GOT3 (cell line): ENCODE measurements at places on chromosomes 16 and 17.

DNA sequence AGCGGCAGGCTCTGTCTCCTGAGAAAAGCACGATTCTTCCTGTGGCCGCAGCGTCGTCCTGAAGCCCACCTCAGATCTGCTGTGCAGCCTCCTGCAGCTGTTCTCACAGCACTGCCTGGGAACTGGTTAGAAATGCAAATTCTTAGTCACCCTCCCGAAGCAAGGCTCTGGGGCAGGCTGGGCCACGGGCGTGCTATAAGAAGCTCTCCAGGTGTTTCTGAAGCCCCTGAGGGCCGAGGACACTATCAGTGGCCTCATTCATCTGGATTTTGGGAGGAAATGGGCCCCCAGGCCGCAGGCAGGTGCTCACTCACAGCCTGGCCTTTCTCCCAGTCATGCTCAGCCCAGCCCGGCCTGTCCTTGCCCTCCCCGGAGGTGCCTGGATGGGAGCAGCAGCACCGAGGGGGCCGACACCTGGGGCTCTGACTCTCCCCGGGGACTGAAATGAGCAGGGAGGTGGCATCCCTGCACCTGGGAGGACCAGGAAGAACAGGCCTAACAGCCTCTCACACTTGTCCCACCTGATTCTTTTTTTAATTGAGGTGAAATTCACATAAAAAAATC is 10.4 kb upstream of the NLRC3 start:
- no peak for DNase-seq

DNA sequence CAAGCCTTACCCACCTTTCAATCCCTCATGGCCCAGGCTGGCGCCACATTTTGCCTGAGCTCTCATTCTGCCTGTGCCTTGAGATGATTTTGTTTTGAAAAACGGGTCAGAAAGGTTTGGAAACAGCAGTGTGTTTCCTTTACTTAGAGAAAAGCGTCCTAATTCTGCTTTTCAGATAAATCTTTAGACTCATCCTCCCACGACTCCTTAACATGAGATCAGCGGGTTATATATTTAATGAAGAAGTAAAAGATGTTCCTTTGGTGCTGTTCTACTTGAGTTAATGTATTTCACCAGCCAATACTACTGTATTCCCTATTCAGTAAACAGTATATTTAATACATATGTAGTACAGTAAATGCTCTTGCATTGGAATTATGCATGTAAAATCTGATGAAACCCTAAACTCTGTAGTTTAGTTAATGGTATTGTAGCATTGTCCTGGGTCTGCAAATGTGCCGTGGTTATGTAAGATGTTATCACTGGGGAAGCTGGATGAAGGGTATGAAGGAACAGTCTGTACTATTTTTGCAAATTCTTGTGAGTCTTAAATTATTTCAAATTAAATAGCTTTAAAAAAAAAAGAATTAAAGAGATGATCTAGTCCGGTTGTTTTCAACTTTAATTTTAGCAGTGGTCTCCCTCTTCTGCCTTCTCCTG is 199.4 kb upstream of the CACNG5 start:
- no peak for DNase-seq

DNA sequence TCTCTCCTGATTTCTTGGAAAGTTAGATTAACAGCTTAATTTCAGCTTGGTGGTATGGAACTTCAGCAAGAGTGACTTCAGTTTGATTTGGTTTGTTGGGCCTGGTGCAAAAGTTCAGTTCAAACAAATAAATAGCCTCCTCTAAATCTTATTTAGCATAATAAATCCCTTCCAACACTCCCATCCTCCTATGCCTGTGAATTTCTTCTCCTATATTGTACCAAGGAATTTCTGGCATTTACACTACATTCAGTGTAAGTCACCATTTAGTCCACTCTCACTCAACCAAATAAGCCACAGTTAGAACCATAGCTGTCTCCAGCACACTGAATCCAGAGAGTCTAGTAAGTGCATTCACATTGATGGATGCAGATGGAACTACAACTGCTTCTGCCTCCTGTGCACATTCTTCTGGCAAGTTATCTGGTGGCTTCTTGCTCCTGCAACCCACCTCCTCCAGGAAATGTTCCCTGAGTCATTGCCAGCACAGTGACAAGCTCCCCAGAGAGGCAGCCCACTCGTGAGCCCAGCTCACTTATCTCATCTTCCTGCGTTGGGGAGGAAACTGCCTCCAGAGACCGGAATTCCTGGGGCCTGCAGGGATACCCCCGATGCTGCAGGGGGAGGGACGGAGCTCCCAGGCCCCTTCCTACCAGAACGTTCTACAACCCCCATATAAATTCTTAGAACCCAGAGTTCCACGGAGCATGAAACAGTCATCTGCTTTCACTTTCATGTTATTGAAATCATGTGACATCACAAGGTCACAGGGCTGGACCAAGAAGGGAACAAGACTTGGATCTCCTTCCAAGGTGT is 318.3 kb downstream of the PHKB start:
- no peak for DNase-seq

GRCh38 chr16:27762441-27762840 is 212.5 kb downstream of the KATNIP start:
- no peak for DNase-seq

GRCh38 chr17:79836972-79837887 is 2.0 kb downstream of the CBX4 start:
- no peak for DNase-seq

- no peak for DNase-seq
These were observed 944.5 kb upstream of the SOX9 start for GRCh38 chr17:71176331-71176730.

DNA sequence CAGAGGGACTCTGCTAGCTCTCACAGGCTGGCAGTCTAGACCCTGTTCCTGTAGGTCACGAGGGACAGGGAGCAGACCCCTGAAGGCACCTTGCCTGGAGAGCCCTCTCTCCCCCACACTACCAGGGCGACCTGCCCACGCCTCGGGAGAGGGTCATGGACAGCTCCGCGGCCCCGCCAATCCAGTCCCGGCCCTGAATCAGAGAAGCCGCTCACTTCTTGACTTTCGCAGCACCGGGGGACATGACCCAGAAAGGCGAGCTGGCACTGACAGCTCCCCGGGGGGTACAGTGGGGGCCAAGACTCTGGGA is 5.1 kb downstream of the KIFC3 start:
- DNase-seq, result no peak

DNA sequence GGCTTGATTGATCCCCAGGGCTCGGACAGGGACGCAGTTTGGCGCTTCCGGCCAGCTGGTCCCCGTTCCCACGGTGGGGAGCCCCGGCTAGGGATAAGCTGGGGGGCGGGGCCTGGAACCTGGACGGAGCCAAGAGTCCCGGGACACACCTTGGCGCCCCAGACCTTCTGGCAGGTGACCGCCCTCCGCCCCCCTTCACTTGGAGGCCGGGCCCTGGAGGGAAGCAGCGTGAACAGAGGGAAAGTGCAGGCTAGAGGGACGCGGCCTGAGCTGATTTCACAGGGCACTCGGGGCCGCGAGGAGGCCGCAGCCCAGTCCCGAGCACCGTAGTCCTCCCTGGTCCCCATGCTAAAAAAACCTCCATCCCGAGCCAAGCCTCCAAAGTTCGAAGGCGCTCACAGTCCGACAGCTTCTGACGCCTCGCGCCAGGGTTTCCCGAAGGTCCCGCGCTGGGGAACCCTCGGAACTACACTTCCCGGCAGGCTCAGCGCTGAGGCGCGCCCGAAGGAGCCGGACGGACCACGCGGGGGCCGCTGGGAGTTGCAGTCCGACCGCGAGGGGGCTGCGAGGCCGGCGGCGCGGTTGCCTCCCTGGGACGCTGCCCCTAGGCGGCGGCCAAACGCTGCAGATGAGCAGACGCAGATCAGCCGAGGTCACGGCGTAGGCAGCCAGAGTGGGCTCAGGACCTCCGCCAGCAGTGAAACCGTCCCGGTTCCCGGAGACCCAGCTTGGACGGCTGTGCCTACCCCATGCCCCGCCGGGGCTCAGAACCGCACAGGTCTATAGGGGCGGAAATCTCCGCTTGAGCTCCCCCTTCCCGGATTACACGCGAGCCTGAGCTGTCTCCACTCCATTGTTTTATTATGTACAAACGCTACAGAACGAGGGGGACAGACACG is at the start of gene TBX6:
TSS of gene TBX6 (minus strand) at position 451 of the 899 bp plus-strand sequence. CDS start 731 bp downstream, outside the sequence.
- DNase-seq, result peak; percentile 68

- no peak for DNase-seq
These were observed 71.1 kb downstream of the METRNL start for GRCh38 chr17:83150369-83151055.

GRCh38 chr17:5364696-5365095 is 54.8 kb downstream of the NUP88 start:
- DNase-seq, result no peak

- DNase-seq, result no peak
These were observed 120.4 kb downstream of the CHD9NB start for GRCh38 chr16:52932321-52932720.

DNA sequence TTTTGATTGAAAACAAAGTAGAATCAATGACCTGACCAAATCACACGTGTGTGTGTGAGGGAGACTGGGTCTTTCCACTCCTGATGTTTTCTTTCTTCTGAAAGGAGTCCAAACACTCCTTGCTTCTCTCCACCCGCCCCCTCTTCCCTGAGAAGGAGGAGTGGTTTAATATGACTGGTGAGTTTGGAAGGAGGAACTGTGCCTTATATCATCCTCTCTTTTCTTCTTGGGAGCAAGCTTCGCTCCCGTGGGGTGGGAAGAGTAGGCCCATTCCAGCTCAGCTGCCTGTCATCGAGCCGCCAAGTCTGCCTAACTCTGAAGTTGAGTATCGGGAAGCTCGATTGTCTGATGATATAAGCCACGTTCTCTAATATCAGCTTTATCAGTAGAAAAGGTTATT is 96.5 kb downstream of the YPEL2 start:
- DNase-seq, result no peak

DNA sequence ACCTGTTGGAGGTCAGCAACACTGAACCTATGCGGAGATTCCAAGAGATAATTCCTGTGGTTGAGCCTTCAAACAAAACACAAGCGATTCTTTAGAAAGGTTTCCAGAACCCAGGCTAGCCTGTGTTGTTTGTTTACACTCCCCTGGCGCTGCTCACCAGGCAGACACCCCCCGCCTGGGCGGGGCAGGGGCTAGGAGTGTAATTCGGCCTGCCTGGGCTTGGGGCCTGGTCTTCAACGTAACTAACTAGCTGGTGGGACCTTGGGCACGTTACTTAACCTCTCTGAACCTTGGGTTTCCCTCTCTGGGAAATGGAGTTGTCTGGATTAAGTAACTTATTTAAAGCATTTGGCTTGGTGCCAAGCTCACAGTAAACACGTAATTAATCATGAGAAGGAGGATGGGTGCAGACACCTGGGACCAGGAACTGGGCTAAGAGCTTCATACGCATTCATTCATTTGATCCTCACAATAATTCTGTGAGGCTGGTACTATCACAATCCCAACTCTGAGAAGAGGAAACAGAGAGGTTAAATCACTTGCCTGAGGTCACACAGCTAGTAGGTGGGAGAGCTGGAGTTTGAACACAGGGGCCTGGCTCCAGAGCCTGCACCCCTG is 7.6 kb upstream of the ARHGAP27 start:
- DNase-seq, result no peak

GRCh38 chr17:72466199-72466598 is 345.4 kb downstream of the SOX9 start:
- no peak for DNase-seq

- no peak for DNase-seq
These were observed 18.2 kb upstream of the BHLHA9 start for GRCh38 chr17:1251866-1252608.

DNA sequence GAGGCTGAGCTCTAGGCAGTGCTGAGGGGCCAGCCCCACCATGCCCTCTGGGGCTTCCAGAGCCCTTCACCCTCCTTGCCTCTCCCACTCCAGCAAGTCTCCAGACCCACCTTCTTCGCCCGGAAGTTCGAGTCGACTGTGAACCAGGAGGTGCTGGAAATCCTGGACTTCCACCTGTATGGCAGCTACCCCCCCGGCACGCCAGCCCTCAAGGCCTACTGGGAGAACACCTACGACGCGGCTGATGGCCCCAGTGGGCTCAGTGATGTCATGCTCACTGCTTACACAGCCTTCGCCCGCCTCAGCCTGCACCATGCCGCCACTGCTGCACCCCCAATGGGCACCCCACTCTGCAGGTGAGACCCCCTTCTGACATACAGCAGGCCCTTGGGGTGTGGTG is 10.5 kb downstream of the XYLT2 start:
- DNase-seq, result no peak

DNA sequence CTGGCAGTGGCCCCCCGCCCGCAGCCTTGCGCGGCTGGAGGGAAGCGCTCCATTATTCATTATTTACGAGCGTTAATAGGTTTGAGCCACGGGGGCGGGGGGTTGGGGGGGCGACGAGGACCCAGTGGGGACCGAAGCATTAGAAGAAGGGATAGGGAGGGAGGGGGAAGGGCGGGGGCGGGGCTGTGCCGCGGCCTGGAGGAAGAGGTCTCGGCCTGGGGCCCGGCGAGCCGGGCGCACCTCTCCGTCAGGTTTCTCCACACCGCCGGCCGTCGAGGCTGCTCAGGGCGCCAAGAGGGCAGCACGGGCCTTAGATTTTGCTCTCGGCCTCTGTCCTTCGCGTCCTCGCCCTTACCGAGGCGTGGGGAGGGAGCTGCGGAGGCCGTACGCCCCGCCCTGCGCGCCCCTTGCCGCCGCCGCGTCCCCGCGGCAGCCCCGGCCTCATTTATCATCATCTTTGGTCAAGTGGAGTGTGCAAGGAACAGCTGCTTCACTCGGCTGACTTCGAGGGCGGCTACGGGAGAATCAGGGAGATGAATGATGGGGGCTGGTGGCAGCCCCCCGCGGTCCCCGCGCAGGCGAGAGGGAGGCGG is 54.2 kb downstream of the SREBF1 start:
- no peak for DNase-seq

- no peak for DNase-seq
These were observed 11.7 kb upstream of the TOB1 start for GRCh38 chr17:50877838-50878237.

DNA sequence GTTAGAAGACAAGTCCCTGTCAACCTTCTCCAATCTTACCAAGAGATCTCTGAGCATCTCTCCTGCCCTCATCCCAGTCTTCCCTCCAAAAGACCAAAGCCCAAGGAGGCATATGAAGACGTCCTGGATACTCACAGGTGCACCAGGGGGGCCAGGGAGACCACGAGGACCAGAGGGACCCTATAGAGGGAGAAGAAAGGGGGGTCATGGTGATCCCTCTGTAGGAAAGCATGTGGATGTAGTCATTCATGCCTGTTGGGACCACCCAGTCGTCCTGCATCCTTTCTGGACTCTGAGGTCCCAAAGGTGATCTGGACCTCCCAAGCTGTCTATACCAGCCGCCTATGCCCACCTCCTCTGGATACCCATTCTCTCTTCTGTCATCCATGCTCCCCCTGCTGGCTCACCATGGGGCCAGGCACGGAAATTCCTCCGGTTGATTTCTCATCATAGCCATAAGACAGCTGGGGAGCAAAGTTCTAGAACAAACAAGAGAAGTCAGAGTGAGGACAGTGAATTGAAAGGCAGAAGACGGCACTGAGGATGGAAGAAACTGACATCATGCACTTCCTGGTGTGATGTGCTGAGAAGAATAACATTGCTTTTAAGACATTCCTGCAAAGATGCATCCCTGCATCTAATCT is 3.3 kb downstream of the COL1A1 start:
- no peak for DNase-seq

GRCh38 chr17:28751600-28752366 is 8.0 kb downstream of the TRAF4 start:
- no peak for DNase-seq

GRCh38 chr16:87145181-87146176 is 171.7 kb downstream of the C16orf95 start:
- no peak for DNase-seq
